Central memory CD4-positive, alpha-beta T cell (primary cell): ENCODE measurements at places on chromosomes 2 and 18.
A peak's percentile ranks its signal among the peaks of the same experiment; 100 is the strongest.

DNA sequence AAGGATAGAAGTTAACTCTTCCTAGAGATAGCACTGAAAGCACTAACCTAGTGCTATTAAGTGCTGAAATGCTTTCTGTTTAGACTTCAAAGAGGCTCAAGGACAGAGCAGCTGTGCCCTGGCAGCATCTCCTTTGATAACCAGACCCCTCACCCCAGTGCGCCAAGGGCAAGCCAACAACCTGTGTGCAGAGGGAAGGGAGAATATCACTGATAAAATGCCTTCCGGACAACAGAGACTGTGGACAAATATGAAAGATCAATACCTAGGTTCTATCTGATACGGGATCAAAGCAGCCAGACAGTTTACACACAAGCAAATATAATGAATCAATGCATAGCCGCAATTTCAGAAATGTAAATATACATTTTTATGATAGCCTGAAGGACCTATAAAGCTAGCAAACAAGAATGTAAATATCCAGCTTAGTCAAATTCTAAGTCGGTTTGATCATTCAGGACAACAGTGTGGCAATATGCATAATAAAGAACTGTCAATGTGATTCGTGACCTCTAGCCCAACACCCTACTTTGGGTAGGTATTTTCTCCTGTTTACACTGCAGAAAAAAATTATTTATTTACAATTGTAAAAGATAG lies 91.8 kb upstream of the RFX8 start:
- no peak for DNase-seq

GRCh38 chr18:47748093-47748796 lies 182.2 kb downstream of the SMAD2 start:
- no peak for DNase-seq

GRCh38 chr2:174071321-174071720 lies 106.1 kb upstream of the SP3 start:
- DNase-seq: no peak

DNA sequence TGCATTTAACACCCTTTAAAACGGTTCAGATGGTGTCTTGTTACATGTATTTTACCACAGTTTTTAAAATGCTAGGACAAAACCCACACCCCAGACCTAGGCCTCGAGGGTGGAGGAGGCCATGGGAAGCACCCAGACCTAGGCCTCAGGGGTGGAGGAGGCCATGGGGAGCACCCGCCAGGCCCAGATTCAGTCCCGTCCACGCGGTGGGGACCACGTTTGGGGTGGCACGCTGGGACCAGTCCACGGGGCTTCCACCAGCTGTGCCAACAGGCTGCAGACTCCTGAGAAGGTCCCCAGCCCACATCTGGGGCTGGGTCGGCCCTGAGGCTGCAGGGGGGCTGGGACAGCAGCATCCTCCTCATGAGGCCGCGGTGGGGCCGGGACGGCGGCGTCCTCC lies 63.4 kb downstream of the SLC66A2 start:
- no peak for DNase-seq

DNA sequence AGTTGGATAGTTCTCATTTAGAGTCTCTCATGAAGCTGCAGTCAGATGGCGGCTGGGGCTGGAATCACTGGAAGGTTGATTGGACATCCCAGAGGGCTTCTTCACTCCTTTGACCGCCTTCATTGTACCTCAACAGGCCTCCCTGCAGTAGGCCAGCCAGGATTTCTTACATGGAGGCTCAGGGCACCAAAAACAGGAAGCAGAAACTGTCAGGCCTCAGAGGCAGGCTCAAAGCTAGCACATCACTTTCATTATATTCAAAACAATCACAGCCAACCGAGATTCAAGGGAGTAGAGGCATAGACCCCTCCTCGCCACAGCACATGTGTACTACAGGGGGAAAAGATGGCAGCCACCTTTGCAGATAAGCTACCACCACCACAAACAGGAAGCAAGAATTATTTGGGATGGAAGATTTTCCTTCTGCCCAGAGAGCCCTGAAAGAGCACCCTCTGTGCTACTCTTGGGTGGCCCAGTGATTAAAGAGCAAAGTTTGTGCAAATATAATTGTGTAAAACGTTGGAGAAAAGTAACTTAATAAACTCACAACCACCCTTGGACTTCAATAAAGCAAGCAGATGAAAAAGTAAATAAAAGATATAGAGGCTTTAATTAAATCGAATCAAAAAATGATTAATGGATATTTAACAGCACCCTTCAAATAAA lies 155.3 kb downstream of the GFPT1 start:
- no peak for DNase-seq

DNA sequence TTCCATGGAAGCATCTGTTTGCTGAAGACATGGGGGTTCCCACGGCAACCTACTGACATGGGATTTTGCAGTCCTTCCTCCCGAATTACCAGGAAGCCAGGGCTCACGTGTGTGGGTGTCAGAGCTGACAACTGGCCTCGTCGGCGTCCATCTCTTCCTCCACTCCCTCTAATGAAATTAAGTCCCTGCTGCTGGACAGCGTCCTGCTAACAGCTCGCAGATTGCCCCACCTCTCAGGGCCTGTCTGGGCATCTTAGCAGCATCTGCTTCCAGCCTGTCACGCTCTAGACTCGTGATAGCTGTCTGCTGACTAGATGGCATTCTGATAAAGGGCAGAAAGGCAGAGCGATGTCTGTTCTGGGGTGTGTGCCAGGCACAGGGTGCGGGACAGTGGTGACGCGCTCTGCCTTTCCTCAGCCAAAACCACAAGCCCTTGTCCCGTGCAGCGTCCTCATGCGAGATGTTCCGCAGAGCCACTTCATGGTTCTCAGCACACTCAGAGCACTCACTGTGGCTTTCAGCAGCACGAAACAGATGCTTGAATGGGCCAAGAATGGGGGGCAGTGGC lies 161.1 kb downstream of the ARL4C start:
- peak; percentile 77 for DNase-seq

- DNase-seq: no peak
These were observed 17.4 kb downstream of the OSBPL1A start for GRCh38 chr18:24380163-24380747.

- DNase-seq: no peak
These were observed 132.4 kb downstream of the TMEM163 start for GRCh38 chr2:134586326-134586965.

DNA sequence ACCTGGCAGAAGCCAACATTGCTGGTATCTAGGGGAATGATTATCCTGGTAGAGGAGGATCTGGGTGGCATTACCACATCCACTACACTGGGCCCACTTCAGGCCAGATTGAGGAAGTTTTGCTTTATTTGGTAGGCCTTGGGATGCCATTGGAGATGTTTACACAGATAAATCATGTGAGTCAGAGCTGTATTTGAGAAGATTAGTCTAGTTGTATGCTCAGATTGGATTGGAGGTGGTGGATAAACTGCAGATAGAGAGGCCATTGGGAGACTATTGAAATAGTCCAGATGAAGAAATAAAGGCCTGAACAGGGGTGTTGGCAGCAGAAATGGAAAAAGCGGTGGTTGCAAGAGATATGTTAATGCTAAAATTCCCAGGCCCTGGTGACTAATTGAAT lies 81.5 kb downstream of the EFEMP1 start:
- no peak for DNase-seq

- DNase-seq: no peak
These were observed 149.8 kb downstream of the RTP5 start for GRCh38 chr2:242019344-242019743.

GRCh38 chr2:25184254-25184653 lies 15.9 kb upstream of the POMC start:
- DNase-seq: no peak

GRCh38 chr2:211331736-211332135 lies 775.3 kb downstream of the CPS1 start:
- no peak for DNase-seq

DNA sequence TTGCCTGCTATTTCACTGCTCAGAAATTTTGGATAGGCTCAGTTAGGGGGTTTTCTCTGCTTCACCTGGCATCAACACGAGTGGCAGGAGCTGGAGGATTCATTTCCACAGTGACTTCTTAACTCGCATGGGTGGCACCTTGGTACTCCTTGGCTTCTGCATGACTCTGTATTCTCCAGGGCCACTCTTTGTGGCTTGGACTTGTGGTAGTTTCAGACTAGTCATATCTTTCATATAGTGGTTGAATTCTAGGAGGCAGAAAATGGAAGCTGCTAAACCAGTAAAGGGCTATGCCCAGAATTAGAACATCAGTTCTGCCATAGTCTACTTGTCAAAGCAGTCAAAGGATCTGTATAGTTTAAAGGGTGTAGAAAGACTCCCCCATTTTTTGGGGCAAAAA lies 6.8 kb downstream of the MAIP1 start:
- DNase-seq: no peak

DNA sequence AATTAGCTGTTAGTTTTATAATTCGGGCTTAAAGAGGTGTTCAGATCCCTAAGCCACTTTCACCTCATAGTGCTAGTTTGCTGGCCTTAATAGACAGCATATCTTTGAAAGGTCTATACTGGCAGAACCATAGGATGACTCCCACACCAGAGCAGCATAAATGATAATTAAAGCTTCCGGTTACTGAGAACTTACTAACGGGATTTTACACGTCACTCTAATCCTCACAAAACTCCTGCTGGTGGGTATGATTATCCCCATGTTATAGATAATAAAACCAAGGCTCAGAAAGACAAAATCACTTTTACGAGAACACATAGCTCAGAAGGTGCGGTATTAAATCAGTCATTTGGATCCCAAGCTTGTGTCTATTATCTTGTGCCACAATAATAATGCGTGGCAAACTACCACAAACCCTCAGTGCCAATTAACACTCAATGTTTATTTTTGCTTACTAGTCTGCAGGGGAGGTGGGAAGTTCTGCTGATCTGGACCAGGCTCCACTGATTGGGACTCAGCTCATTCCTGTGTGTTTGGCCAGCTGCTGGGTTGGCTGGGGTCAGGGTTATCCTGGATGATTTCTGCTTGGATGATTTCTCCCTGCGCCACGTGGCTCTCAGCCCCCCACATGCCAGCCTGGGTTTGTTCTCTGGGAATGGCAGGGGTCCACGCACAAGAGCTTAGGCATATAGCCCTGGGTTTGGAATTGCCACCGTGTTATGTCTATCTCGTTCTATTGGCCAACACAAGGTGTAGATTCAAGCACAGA lies 62.3 kb downstream of the TRIB2 start:
- DNase-seq: no peak

GRCh38 chr2:128422571-128422970 lies 103.9 kb upstream of the HS6ST1 start:
- DNase-seq: no peak

DNA sequence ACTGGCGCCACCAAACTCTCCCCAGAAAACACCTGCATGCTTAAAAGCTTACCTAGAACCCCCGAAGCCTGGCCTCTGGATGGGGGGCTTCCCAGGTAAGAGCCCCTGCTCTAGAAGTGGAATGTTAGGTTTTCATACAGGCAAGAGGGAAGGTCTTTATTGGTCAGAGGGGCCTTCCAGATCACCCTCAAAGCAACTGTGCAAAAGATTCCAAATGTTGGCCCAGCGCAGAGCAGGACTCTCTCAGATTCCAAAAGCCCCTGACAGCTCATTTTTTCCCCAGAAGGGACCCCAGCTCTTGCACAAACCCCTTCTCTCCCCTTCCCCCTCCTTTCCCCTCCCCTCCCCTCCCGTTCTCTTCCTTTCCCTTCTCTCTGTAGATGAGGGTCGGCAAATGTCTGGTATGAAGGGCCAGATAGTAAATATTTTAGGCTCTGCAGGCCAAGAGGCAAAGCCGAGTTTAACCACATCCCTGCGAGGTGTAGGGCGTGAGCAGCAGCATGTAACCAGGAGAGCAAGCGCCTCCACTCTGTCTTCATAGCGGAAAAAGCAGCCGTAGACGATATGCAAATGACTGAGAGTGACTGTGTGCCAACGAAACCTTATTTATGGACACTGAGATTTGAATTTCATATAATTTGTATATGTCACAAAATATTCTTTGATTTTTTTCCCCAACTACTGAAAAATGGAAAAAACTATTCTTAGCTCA lies 116.9 kb downstream of the SMAD7 start:
- peak; percentile 57 for DNase-seq

- DNase-seq: no peak
These were observed 51.9 kb upstream of the LYPD1 start for GRCh38 chr2:132721938-132722337.

DNA sequence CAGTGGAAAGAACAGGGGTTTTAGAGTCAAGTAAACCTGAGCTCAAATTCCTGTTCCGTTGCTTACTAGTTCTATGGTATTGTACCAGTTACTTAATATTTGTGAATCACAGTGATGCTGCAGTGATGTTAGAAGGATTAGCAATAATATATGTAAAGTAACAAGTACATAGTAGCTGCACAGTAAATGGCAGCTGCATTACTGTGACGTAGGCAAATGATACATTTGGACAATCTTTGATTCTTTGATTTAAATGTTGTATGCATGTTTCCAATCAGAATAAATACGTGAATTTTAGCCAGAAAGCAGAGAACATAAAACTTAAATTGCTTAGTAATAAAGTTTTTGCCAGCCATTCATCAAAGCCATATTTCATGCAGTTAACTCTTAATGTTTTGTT lies 243.0 kb downstream of the ERBB4 start:
- no peak for DNase-seq

- no peak for DNase-seq
These were observed 34.3 kb upstream of the KCNG2 start for GRCh38 chr18:79763407-79763806.

DNA sequence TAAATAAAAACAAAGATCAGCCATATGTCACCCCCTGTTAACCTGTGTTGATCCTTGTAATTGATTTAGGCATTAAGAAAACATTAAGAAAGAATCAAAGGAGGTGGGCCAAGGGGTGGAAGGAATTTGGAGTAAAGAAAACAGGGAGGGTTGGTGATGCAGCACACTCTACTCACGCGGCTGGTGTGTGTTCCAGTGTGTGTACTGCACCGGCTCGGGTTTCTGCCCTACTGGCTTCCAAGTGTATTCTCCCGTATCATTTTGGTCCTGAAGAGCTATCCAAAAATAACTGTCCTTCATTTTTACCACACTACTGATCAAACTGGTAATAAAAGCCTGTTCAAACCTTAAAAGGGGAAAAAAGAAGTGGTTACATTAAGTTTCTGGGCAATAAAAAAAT lies 56.9 kb downstream of the PLA2R1 start:
- DNase-seq: no peak

- DNase-seq: no peak
These were observed 43.3 kb downstream of the EIF5B start for GRCh38 chr2:99380376-99381010.

- no peak for DNase-seq
These were observed 10.1 kb downstream of the RMP24 start for GRCh38 chr18:35982409-35983114.

- no peak for DNase-seq
These were observed 16.2 kb upstream of the BCL11A start for GRCh38 chr2:60569680-60570111.

- no peak for DNase-seq
These were observed 64.0 kb downstream of the NXPH2 start for GRCh38 chr2:138716183-138716582.

DNA sequence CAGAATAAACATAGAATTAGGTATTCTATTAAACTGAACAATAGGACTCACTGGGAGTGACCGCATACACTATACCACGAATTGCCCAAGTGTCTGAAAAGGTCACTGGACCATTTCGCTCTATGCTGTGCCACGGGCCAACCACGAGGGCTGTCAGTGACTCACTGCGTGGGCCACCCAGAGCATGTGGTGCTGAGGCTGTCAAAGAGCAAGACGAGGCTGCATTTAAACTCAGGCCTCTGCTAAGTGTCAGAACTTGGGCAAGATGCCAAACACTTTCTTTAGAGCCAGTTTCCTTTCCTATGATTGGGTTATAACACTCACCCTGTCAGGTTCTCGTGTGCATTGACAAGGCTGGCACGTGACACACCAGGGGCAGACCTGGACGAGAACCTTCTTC lies 97.5 kb downstream of the SH3YL1 start:
- DNase-seq: no peak

- no peak for DNase-seq
These were observed 146.7 kb downstream of the MBP start for GRCh38 chr18:76985951-76986236.

- no peak for DNase-seq
These were observed 14.1 kb downstream of the MFF start for GRCh38 chr2:227339098-227339599.
